ENCODE measurements at places on chromosomes 1 and 21.
A peak's percentile ranks its signal among the peaks of the same experiment; 100 is the strongest.

- no peak for DNase-seq
Measured at GRCh38 chr1:51504806-51505525, 14.1 kb downstream of the EPS15 start.

DNA sequence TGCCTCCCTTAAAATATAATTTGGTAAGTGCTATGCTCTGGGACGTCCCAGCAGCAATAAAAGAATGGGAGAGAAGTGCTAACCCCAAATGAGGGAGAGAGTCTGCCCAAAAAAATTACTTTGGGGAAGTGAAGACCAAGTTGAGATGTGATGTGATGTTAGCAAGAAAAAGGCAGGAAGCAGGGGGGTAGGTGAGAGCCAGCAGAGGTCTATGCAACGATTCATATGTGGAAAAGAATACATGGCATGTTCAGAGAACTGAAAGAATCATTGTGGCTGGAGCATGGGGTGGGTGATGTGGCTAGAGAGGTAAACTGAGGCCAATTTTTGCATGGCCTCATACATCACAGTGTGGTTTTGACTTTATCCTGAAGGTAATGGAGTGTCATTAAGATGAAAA, 5.6 kb upstream of the CTPS1 start:
- no peak for DNase-seq

DNA sequence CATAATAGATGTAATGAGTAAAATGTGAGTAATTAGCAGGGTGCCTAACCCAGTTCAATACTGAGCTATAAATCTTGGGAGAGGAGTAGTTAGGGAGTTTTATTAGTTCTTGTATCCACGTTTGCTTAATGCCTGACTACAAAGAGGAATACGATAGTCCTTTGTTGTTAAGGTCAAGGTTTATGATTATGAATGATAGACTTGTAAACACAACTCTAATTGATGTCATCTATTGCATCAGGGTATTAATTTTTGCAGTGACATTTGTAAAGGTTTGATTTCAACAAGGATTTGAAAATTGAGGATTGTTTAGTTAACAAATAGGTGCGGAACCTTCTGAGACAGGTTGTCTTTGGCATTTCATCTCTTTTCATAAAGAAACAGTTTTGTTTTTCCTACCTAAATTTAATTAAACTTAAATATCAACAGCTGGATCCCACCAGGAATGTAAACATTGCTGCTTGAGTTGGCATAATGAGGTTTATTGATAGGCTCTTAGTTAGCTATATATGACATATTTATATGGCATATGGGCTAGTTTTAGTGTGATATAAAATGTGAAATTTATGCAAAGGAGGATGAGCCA, 9.7 kb downstream of the SOAT1 start:
- DNase-seq = no peak

DNA sequence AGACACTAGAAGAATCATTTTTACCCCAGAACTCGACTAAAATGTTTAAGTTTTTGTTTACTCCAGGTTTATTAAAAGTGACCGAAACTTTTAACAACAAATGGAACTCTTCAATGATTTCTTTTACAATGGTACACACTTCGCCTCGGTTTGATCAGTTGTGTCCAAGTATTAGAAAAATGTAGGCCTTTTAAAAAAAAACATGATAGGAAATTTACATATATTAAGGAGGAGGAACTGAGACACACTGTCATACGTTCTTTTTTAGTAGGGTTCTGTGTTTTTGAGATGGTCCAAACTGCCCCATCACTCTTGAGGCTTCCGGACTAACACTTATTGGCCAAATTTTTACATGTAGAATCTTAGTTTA, 1.3 kb downstream of the PRDM2 start:
- no peak for DNase-seq

DNA sequence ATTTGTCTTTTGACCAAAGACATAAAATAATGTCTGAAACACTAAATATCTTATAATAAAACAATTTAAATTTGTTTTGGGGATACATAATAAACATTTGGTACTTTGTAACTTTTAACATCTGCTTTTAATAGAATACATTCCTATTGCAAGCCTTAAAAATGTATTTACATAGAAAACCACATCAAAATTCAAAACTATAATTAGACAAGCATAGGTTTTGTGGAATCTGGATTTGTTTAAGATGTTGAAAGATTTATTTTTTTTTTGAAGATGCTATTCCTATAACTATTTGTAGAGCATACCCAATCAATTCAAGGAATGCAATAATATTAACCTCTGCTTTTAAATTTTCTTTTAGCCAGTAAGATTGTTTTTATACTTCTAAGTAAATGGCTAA, 125.7 kb downstream of the FMN2 start:
- DNase-seq = no peak

- no peak for DNase-seq
Measured at GRCh38 chr1:246351721-246352120, 155.4 kb downstream of the SMYD3 start.

GRCh38 chr1:56146449-56146848, 432.9 kb downstream of the PLPP3 start:
- DNase-seq = no peak

DNA sequence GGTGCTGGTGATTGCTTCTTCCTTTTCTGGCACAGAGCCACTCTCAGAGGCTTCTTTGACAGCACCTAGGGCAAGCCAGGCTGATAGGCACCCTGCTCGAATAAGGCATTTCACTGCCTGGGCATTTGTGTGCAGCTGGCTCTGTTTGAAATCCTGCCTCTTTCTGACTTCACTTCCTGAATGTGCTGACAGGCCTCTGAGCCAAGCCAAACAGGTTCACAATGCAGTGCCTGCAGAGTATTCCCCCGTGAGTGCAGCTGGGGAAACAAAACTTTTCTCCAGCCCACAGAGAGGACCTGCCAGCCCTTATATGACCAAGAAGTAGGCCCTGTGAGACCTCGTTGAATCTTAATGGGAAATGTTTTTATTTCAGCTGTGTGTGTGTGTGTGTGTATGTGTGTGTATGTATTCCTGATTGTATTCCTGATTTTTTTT, 10.4 kb downstream of the JUN start:
- no peak for DNase-seq

DNA sequence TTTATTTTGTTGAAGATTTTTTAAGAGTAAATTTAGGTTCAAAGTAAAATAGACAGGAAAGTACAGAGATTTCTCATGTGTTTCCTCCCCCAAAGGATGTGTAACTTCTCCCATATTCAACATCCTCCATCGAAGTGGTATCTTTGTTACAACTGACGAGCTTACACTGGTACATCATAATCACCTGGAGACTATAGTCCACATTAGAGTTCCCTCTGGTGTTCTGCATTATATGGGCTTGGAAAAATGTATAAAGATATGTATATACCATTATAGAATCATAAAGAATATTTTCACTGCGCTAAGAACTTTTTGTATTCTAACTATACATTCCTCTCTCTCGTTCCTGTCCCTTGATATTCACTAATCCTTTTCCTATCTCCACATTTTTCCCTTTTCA, 203.7 kb downstream of the AMY1C start:
- no peak for DNase-seq

DNA sequence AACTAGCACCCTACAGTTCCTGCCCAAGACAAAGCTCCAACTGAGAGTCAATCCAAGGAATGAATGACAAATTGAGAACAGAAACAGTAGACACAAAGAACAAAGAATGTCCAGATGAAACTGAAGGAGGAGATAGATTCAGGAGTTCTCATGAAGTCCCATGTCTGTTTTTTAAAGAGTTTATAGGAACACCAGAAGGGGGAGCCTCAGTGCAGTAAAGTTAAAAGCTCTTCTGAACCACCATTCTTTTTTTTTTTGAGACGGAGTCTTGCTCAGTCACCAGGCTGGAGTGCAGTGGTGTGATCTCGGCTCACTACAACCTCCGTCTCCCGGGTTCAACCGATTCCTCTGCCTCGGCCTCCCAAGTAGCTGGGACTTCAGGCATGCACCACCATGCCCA, 323.6 kb downstream of the MRPL39 start:
- peak; percentile 39 for DNase-seq

DNA sequence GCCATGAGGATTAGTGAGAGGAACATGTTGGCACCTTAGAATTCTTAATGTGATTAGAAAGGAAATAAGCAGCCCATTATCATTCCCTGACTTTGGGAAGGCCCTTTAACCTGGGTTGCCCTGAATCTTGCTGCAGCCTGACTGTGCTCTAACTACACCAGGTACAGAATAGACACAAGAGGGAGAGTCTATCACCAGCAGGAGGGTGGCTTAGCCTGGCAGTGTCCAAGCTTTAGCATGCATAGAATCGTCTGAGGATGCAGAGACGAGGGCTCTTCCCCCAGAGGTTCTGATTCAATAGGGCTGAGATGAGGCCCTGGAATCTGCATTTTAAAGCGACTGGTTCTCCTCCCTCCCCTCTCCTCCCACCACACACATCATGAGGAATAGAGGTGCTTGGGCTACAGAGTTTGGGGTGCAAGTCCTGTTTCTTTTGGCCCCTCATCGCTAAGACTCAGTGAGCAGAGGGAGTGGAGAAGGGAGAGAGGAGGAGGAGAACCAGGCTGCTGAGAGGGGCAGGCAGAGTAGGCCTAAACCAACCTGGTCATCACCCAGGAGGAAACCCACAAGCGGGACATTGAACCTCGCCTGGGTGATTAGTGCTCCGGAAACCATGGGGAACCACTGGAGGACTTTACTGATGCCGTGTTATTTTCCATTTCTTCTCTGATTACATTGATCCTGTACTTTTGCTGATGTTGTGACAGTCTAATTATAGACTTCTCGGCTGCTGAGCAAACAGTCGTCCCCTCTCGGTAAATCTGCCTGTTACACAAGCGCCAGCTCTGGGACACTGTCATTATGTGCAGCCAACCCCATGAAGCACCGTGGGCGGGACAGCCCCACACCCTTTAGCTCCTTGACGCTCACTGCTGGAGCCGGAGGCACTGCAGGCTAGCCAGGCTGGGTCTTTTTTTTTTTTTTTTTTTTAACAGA, 6.3 kb upstream of the TENT5C start:
- no peak for DNase-seq

DNA sequence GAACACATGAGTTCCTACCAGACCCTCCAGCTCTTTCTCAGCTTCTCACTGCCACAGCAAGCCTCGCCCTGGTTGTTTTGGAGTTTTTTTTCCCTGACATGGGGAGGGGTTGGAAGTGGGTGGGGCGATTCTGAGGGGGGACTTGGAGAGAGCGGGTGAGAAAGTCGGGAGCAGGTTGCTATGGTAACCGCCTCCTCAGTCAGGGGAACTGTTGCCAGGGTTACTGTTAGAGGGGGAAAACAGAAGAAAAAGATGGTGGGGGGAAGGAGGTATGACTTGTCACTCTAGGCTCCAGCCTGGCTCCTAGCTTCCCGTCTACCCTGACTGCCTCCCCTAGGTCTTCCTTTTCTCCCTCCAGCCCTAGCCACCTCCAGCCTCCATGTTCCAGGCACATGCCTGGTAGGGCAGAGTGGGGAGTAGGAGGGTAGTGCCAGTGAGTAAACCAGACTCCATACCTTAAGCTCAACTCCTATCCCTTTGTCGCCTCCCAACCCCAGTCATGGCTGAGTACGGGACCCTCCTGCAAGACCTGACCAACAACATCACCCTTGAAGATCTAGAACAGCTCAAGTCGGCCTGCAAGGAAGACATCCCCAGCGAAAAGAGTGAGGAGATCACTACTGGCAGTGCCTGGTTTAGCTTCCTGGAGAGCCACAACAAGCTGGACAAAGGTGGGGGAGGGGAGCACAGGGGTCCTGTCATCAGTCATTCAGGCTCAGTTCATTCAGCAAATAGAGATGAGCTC, 6.0 kb downstream of the PEA15 start:
- no peak for DNase-seq

- DNase-seq = no peak
Measured at GRCh38 chr1:160981584-160982411, 27.2 kb upstream of the ITLN2 start.

- no peak for DNase-seq
Measured at GRCh38 chr1:54811066-54811465, 9.9 kb upstream of the TTC22 start.

DNA sequence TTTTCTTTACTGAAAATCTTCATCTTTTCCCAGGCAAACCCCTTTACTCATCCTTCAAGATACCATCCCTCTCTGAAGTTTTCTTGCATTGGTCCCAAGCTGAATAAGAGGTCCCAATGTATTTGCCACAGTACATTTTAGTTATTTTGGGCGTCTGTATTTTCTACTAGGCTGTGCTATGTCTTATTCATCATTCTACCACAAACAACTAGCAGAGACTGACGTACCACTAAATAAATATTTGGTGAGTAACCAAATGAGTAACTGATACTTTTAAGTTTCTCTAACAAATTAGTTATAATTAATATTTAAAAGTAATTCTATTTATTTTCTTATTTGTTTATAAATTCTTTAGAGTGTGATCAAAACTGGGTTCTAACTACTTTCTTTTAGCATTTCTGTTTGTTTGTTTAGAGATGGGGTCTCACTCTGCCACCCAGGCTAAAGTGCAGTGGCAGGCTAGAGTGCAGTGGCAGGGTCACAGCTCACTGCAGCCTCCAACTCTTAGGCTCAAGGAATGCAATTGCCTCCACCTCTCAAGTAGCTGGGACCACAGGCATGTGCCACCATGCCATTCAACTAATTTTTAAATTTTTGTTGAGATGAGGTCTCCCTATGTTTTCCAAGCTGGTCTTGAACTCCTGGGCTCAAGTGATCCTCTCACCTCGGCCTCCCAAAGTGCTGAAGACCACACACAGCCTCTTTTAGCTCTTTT, 33.1 kb downstream of the NDC1 start:
- no peak for DNase-seq

DNA sequence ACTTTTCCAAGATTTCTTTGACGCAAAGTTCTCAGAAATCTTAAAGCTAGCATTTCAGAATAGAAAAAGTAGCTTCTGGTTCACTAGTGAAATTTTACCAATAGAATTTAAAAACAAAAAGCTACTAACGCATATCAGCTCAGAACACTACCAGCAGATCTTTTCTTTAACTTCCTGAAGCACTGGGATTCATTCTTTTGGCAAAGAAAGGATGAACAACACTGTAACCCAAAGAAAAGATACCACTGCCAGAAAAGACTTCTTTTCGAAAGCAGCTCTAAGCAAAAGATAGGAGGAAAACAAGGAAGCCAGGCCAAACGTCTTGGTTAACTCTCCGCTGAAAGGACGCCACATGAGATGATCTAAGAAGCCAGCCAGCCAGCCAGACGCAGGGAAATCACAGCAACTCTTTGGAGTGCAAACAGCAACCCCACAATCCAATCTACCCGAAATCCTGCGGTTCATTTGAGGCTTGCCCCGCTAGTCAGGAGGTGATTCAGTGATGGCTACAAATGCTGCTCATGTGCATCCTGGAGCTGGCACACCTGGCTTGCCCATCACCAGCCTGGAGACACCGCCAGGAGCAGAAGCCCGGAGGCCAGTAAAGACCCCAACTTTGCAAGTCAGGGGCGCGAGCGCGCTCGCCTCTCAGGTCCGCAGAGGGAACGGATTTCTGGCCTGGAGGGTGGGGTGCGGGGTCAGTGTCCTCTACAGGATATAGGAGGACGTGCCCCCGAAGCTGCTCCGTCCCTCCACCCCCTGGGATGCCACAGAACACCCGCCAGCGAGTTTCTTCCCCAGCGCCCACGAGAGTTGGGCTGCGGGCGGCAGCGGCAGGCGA, 812 bp downstream of the NBPF1 start:
- no peak for DNase-seq

- no peak for DNase-seq
Measured at GRCh38 chr1:10513199-10513598, 38.4 kb downstream of the PEX14 start.

- no peak for DNase-seq
Measured at GRCh38 chr21:43809853-43810504, 20.6 kb downstream of the RRP1 start.

- DNase-seq = no peak
Measured at GRCh38 chr1:48730164-48730910, 46.4 kb downstream of the BEND5 start.

All from GM12864 (cell line).